ENCODE measurements at places on chromosomes 5 and 9.

GRCh38 chr5:34736445-34737115 lies 80.5 kb downstream of the RAI14 start:
- no peak for DNase-seq

DNA sequence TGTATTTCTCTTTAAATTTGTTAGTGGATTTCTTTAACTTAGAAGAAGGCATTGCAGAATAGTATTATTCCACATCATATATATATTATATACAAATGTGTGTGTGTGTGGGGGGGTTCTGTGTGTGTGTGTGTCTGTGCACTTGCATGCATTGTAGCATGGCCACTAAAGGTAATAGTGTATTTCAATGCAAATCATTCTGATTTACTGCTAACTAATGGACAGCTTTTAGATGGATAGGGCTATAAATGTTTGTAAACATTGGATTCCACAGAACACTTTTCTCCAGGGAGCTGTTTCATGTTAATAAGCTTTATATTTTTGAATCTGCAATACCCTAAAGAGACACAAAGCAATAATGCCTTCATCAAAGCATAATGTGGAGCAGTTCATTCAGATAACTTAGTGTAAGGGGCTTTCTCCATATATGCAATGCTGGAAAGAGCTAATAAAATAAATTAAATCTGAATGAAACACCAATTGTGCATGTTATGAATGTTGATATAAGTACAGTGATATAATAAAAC lies 496.7 kb upstream of the CDH9 start:
- no peak for DNase-seq

DNA sequence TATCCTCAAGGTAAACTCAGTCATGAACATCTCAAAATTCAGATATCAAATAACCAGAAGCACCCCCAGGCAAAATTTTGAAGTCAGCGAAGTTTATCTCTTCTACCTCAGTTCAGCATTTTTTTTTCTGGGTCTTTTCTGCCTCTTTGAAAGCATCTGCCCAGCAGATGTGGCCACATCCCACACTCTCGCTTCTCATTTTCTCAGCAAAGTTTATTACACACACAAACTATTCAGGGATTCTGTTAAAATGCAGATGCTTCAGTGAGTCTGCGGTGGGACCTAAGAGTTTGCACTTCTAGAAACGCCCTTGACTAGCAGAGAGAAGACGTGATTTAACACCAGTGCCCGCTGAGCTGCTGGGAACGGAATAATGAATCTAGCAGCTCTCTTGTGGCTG lies 19.3 kb downstream of the RASEF start:
- DNase-seq, result no peak

GRCh38 chr9:113701774-113702755 lies 174.0 kb upstream of the ZNF618 start:
- DNase-seq, result no peak

GRCh38 chr9:135301271-135302263 lies 178.0 kb upstream of the PPP1R26 start:
- DNase-seq, result no peak

Measured in ecto neural progenitor cell (in vitro differentiated cells).